CD4-positive, alpha-beta T cell treated with Interleukin-4 for 4 hours (primary cell): ENCODE measurements at places on chromosomes 1 and 21.

- no peak for DNase-seq
Observed at GRCh38 chr1:15816674-15817073, 9.2 kb upstream of the UQCRHL start.

DNA sequence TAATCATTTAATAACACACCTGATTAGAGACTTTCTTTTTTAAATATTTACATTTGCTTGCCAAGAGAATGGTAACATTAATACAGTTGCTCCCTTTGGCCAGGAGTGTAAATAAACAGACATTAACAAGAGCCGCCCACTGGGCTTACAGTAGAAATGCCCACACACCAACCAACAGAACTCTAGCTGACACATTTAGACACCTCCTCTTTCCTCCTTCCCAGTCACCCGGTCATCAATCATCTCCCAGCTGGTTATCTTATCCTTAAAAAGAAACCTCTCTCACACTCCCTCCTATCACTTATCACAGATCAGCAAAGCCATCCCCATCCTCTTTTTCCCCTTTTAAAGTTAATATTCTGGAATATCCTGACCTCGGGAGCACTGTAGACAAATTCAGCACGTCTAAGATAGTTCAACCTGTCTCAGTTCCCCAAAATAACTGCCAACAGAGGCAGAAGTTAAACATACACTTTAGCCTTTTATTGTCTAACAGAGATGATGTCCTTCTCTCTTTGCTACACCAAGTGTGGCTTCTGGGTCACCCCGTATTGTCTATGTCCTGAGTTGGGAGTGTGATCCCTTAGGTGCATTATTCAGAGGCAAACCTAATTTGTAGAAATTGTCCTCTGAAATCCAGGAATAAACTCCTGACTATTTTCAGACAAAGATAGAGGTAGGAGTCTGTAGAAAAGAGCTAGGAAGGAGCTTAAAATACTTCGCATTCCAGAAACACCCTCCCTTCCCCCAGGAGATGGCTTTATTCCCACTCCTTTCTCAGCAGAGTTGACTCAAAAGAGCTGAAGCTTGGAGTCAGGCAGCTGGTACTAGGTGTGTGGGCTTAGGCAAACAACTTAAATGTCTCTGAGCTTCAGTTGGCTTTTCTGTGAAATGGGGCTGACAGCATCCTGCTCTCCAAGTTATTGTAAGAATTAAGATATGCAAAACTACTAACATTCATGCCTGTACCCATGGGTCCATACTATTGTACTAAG, 8.8 kb downstream of the MYCL start:
- no peak for DNase-seq

DNA sequence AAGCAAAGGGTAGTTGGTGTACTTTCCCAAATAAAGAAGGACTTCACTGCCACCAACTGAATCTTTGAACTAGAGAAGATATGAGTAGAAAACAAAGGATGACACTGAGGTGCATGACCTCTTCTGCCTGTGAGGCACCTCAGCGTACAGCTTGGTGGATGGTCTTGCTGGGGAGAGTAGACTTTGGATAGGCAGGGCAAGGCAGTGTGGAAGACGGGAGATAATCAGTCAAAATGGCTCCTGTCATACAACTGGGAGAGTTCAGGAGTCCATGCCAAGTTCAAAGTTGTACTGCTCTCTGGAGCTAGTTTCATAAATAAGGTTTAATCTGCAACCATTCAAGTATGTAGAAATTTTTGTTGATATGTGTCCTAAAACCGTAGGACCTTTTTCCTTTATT, 143.4 kb downstream of the BARHL2 start:
- no peak for DNase-seq

GRCh38 chr1:11483581-11484320, 4.8 kb downstream of the DISP3 start:
- DNase-seq: no peak

DNA sequence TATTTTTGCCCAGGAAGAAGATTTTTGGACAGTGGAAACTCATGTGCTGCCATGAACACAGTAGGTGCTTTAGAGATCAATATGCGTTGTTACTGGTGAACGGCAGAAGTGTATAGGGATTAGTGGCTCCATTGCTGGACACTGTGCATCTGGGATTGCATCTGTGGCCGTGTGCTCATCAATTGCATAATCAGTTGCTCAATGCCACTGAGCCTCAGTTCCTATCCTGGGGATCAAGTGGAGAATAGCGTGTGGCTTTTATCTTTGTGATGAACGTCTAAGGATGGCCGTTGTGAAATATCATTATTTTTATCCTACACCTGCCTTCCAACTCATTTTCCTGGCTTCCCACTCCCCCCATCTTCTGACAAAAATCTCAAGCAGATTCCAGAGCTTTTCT, 5.4 kb downstream of the TNN start:
- DNase-seq: no peak

GRCh38 chr1:155175927-155176371, 2.3 kb downstream of the TRIM46 start:
- DNase-seq: peak; percentile 18

DNA sequence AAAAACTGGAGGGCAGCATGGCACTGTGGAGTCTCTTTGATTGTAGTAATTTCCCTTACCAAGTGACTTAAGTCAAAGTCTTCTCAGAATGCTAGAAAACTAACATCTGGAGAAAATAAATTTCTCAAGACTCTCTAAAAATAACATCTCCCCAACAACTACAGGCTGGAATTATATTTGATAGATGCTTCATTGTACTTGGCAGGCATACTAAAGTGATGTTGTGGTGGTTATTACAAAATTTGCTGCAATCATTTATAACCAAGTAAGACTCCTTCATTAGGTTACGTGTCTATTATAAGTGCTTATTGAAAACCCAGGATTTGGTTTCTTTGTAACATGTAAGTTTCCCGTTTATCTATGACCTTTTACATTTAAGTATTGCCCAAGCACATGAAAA, 132.9 kb upstream of the NRIP1 start:
- DNase-seq: no peak

DNA sequence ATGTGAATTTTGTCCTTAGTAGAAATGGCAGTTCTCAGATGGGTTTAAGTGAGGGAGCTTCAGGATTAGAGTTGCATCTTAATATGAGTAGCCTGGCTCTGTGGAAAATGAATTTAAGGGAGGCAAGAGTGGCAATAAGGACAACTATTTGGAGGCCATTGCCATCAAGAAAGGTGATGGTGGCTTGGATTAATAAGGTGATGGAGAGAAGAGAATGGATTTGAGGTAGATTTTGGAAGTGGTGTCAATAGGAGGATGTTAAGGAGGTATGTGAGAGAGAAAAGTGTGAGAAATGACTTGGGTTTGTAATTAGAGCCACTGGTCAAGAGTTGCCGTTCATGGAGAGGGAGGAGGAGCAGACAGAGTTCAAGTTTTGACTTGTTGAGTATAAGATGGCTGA, 16.3 kb downstream of the CLIC4 start:
- DNase-seq: no peak

GRCh38 chr1:232477728-232478127, 152.2 kb downstream of the SIPA1L2 start:
- DNase-seq: no peak

GRCh38 chr1:180239145-180240096, 9.4 kb downstream of the LHX4 start:
- no peak for DNase-seq

- no peak for DNase-seq
Observed at GRCh38 chr1:167082511-167083027, 7.6 kb downstream of the GPA33 start.

GRCh38 chr1:30887485-30888315, 20.9 kb downstream of the SDC3 start:
- DNase-seq: no peak

DNA sequence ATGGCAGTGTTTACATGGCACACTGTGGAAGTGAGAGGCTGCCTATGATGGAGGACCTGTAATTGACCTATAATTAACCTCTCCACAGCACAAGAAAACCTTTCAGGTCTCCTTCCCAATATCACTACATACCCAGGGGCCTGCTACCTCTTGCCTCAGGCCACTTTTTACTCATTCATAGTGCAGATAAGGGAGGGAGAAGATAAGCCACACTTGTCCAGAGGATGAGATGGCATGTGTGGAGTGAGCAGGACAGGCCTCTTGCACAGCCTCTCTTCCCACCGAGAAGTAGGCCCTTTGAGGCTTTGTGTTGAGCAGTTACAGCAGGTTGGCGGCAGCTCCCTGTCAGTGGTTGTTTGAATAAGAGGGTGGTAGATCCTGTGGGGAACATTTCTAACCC, 31.1 kb upstream of the IKBKE start:
- no peak for DNase-seq

DNA sequence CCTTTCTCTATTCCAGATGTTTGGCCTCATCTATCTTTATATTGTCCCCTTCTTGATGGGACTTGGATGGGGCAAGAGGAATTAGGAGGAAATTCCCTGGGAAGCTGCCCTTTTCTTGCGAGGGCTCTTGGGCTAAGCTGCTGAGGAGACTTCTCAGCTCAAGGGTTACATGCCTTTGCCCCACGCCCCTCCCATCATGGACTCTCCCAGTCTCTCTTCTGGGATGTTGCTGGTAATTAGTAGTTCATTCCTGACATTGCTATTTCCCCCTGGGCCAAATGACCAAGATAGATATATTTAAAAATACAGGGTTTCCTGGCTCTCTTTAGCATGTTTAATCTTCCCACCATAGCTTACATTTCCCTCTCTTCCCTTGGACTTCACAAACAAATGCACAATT, 90.6 kb upstream of the RALGPS2 start:
- no peak for DNase-seq
